ENCODE measurements at places on chromosomes 7 and 10.

DNA sequence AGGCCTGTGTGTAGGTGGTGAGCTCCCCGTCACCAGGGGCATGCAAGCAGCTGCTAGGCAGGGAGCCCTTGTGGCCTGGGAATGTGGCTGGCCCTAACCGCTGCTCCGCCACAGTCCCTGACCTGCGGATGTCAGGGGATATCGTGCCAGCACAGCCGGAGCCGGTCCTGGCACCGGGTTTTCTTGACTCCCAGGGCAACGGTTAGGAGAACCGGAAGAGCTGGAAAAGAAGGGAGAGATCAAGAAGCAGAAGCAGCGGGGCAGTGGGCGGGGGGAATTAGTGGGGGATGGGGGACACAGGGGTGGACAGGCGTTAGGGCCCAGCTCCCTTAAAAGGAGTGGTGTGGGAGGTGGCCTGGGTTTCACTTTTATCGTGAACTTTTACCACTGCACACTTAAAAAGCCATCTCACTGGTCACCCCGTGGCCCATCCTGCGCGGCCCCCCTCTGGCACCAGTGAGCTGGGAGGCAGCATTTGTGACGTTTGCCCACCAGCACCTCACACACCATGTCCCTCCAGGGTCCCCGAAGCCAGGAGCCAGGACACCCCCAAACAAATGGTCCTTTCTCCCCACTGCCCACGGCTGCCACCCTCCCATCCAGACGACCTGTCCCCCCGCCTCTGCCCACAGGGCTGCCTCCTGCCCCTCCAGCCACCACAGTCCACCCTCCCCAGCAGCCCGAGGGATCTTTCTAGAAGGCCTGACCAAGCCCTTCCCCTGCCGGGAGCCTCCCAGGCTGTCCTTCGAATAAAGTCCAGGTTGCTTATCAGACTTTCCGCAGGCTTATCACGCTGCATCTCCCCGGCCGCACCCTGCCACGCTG is 1.8 kb upstream of the MICALL2 start:
- no peak for DNase-seq

GRCh38 chr7:143890558-143890957 is 11.4 kb downstream of the TCAF1 start:
- DNase-seq = no peak

DNA sequence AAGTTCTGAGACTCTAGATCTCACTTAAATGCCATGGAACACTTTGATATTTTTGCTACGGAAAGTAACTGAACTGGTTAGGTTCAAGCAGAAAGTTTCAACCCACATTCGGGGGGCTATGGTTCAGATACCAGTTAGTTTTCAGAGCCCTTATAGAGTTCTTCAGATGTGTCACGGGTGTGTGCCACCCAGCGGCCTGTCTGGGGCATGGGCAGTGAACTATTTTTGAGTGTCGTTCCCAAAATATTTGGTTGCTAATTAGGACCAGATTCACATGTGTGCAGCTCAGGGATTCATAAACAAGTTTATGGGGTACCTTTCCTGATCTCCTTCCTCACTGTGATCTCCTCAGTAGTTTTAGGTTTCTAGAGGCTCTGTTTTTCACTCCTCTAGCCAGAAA is 271.9 kb downstream of the C7orf25 start:
- DNase-seq = no peak

DNA sequence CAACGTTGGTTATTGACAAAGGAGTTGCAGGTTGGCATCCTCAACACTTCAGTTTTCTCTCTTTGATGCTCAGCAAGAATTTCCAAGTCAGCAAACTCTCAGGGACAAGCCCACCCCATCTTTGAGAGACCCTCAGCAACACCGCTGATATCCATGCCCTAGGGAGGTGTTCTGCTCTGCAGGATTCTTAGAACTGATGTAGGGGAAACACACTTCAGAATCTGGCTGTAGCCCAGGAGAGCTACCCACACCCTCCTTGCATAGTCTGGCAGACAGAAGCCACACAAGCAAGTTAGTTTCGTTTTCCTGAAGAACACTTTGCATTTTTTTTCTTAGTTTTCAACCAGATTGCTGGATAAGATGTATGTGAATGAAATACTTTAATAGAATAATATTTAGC is 822 bp downstream of the SAMD9L start:
- no peak for DNase-seq

GRCh38 chr10:74079028-74079935 is 71.3 kb downstream of the AP3M1 start:
- no peak for DNase-seq

- DNase-seq = no peak
These were observed 97.9 kb downstream of the TMEM168 start for GRCh38 chr7:112692333-112692732.

GRCh38 chr10:12181065-12181775 is 14.5 kb downstream of the NUDT5 start:
- no peak for DNase-seq

DNA sequence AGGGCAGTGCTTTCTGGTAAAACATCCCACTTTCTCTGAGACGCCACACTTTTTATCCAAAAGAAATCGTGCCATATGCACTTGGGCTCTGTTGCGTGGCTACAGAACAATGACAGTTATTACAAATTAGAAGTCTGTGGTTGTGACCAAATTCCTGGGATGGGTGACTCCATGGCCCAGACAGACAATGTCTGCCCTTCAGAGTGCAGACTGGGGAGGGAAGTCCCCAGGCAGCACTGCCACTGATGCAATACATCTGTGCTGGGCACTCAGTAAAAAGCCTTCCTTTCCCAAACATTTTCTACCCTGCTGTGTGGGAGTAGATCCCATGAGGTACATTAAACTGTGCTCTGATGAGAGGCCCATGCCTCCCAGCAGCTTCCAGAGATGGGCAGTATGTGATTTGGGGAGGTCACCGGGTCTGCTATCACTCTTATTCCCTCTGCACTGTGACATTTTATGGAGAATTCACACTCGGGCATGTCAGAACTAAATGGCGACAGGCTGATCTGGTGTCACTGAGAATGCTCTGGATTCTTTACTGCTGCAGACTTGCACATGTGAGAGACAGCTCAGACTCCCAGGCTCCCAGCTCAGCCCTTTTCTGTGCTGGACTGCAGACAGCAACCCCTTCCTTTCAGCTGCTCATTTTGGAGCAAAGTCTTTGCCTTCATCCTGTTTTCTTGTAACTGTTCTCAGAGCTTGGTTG is 243.5 kb upstream of the ZNF32 start:
- no peak for DNase-seq

- no peak for DNase-seq
These were observed 90.9 kb upstream of the NPS start for GRCh38 chr10:127458016-127458810.

GRCh38 chr10:25405871-25406270 is 231.1 kb downstream of the GPR158 start:
- no peak for DNase-seq

DNA sequence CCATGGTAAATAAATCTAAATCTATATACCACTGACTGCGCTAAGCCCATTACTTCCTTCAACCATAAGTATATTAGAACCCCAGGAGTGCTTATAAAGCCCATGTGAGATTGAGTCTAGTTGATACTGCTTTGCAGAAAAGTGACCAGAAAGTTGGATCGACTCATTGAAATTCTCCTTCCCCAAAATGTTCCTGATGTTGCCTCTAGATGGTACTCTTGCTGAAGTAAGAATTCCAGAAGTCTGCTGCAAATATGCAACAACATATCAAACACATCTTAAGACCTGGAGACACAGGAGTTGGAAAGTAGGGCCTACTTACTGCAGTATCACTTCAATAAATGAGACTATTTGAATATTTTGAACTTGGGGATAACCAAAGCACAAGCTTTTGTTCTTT is 550.8 kb downstream of the IPMK start:
- DNase-seq = no peak

DNA sequence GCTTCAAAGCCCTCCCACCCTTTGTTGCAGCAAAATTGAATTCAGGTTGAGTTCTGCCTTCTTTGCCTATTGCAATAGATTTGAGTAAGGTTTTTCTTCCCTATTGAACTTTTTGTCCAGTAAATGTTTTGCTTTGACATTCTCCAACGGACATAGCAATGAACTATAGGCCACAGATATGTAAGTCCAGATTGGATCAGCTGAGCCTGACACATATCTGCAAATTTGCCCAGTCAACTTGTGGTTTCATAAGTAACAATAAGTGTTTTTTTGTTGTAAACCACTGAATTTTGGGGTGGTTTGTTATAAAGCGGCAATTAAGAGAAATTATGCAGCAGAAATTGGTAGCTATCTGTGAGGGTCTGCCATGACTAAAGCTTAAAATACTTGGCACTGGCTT is 332.1 kb upstream of the SORCS1 start:
- no peak for DNase-seq

GRCh38 chr7:24595671-24596418 is 22.6 kb downstream of the PALS2 start:
- no peak for DNase-seq

GRCh38 chr10:32350811-32351350 is 3.9 kb upstream of the EPC1 start:
- DNase-seq = no peak

DNA sequence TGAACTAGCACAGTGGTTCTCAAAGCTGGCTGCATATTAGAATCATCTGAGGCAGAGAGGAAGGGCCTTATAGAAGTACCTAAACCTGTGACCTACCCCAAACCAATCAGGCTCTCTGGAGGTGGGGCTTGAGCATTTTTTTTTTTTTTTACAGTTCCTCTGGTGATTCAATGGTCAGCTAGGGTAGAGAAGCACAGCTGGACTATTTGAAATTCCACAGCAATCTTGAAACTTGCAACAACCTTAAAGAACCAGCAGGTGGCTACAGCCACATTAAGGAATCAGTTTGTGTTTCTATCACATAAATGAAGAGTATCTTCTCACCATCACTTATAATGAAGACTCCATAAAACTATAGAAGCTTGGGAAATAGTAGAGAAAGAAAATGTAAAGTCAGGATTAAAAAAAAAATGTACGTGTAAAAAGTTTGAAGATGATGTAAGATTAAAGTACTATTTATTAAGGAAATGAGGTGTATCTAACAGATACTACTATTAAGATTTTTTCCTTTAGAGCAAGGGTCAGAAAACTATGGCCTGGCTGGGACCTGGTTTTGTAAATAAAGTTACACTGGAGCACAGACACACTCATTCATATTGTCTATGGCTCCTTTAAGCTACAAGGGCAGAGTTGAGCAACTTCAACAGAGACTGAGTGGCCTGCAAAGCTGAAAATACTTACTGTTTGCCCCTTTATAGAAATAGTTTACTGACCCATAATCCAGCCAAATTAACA is 3.8 kb downstream of the RTKN2 start:
- DNase-seq = no peak

DNA sequence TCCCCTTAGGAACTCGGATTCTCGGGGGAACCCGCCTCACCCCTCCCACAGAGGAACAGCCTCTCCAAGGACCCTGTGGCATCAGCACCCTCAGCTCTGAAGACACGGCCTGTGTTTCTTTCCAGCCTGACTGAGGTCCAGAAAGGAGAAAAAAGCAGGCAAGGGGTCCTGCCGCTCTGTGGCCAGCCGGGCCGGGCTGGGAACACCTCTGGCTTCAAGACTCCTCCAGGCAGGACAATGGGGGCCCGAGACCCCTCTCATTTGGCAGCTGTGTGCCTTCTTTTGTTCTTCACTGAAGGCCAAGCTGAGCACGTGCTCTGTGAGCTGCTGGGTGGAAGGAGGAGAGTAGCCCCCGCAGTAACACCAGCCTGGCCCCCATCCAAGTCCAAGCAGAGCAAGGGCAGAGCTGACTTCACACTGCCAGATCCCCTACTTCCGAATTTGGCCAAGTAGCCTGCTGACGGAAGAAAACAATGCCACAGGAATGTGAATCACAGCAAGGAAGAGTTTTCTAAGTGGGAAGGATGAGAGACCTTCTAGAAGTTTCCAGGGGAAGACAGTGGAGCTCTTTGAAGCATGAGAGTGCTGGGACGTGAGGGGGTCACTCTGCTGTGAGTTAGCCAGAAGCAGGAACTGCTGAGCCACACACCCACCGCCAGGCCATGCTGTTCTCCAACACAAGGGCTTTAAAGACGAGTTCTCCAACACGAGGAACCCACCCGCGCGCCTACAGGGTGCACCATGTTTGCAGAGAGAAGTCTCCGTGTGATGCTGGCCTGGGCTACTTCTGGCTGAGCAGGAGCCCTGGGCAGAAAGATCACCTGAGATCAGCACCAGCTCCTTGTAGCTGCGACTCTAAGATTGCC is 3.1 kb downstream of the CNPY1 start:
- no peak for DNase-seq

GRCh38 chr10:114767101-114767985 is 54.2 kb upstream of the FHIP2A start:
- DNase-seq = no peak

DNA sequence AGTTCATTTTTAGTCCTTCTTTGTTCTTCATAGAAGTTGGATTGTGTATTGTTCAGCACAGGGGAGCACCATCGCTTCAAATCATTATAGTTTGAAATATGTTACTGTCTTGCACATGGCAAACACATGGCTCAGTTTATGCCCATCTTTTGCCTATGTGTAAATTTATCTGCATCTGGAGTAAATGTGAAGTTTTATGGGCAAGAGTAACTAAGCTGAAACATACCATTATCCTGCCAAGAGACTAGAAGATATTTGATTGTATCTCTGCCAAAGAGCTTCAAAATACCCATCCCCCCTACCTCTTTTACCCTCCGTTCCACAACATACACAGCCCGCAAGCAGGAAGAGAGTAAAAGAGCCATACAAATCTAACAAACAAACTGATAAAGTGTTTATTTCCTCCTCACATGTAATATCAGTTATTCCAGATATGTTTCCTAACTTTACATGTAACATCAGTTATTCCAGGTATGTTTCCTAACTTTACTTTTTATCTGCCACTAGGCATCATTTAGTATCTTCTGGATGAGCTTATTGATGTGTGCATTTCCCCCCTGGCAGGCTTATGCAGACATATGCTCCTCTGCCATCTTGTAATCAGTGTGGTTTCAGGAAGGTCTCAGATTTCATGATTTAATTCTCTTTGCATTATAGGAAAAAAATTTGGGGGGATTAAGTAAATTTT is 127.7 kb downstream of the SRI start:
- no peak for DNase-seq

- no peak for DNase-seq
These were observed 169.5 kb downstream of the CPED1 start for GRCh38 chr7:121157885-121158590.

DNA sequence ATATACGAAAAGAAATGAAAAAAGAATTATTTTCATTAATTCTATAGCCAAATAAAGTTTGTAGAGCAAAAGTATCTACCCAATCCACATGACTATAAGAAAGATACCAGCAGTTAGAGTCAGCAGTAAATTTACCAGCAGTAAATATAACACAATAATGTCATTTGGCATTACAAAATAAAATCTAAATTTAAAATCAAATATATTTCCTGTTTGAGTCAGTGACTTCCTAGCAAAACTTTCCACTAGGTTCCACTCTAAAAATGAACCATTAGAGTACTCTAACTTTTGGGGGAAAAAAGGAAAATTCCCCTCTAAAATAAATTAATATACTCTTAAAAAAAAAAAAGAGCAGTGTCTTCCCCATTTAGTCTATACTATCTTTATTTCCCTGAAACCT is 144.8 kb downstream of the CPEB3 start:
- DNase-seq = no peak

GRCh38 chr10:129589546-129589945 is 122.5 kb downstream of the MGMT start:
- no peak for DNase-seq

Measured in amygdala (tissue), 56 donors.